ENCODE measurements at places on chromosomes 13 and 19.

DNA sequence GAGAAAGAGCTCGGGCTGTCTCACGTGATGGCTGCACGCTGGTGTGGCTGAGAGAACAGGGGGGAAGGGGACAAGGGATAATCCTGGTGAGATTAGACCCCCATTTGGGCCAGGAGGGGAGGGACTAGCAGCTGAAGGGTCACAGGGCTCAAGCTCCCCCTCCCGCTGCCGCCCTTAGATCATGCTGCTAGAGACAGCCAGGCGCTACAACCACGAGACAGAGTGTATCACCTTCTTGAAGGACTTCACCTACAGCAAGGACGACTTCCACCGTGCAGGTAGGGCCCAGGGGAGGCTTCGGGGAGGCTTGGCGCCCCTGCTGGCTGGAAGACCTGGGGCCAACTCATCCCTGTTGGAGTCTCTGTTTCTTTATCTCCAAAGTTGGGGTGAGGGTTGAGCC lies 3.3 kb downstream of the NR1H2 start:
- DNase-seq = no peak

DNA sequence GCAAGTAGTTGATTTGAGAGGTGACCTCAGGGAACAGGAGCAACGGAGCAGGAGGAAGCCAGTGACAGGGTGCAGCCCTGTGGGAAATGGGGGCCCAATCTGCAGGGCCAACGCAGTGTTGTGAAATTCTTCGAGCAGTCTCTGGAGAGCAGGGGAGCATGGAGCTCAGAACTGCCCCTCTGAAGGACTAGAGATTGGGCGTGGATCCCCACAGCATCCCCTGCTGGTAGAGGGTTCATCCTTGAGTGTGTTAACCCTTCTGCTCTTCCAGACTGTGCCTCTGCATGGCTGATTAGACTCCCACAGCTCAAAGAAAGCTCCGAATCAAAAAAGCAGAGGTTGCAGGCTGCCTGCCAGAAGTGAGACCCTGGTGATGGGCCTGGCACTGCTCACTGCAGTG lies 77.9 kb upstream of the UQCRFS1 start:
- DNase-seq = no peak

- no peak for DNase-seq
Observed at GRCh38 chr13:42259515-42259914, 12.4 kb upstream of the AKAP11 start.

GRCh38 chr13:29907670-29908069 lies 57.3 kb upstream of the UBL3 start:
- no peak for DNase-seq

DNA sequence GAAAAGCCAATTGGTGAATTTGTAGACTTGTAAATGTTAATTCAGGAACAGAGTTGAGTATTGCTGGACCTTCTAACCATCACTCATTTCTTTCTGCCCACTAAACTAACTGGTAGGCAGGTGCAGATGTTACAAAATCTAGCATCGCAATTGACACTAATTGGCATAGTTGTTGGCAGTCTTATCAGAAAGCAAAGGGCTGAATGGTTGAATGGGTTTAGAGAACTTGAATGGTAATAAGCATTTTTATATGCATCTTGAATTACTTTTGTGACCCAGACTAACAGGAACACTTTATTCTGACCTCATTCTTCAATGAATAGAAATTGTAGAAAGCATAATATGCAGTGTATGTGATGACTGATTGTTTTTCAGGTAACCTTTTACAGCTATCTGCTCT lies 189.1 kb downstream of the GGACT start:
- DNase-seq = no peak

- DNase-seq = no peak
Observed at GRCh38 chr19:52094526-52095130, 937 bp downstream of the ZNF841 start.

GRCh38 chr13:99955747-99956472 lies 15.7 kb downstream of the ZIC5 start:
- DNase-seq = no peak

DNA sequence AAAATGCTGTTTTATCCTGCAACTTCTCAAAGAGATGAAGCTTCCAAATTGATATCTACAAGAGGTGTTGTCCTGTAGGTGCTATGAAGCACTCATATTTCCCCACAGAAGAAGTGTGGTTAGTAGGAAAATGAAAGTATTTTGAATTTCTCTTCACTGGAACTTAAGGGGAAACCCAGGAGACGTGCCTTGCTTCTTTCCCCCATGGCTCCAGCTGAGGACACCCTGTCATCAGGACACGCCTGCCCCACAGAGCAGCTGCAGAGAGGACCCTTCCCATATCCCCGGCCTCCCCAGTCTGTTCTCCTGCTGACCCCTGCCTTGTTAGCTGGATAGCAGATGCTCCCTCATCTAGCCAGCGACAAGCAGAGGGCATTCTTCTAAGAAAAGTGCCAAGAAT lies 371.3 kb downstream of the COG6 start:
- no peak for DNase-seq

DNA sequence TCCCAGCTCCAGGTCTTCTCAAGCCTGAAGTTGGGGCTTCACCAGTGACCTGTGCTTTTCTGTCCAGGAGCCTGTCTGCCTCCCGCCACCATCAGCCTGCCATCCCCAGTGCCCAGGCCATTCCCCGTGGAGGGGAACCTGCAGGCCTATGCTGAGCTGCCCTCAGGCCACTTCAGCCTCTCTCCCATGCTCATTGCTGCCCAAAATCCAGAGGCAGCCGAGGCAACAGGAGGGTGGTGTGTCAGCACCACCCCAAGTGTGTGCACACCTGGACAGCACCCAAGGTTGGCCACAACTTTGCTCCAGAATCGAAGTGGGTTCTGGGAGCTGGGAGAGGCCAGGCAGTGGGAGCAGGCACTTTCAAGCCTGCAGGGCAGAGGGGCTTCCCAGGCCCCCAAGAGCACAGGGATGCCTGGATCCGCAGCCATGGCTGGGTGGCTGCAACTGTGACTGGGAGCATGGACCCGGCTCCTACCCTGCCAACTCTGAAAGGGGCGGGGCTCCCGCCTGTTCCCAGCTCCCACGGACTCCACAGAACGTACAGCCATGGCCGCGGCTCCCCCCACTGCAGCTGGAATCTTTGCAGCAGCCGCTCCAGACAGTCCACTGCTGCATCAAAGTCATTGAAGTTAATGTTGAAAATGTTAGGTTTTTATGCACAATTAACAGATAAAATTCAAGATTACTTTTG lies 1747.0 kb downstream of the OLFM4 start:
- DNase-seq = no peak

- no peak for DNase-seq
Observed at GRCh38 chr13:110347088-110347487, 40.0 kb downstream of the COL4A2 start.

- peak; percentile 96 for DNase-seq
Observed at GRCh38 chr13:80040196-80040980, 300.5 kb downstream of the SPRY2 start.

- DNase-seq = peak; percentile 15
Observed at GRCh38 chr13:107069108-107069776, 501.3 kb upstream of the ARGLU1 start.

GRCh38 chr13:77565635-77566034 lies 30.1 kb downstream of the SCEL start:
- DNase-seq = peak; percentile 52

Measured in fibroblast of lung (primary cell).